ENCODE measurements at places on chromosomes 12 and 14.

GRCh38 chr14:55701638-55702037 is 121.6 kb downstream of the KTN1 start:
- DNase-seq: peak; percentile 22

GRCh38 chr14:54778618-54779345 is 123.8 kb downstream of the GCH1 start:
- no peak for DNase-seq

DNA sequence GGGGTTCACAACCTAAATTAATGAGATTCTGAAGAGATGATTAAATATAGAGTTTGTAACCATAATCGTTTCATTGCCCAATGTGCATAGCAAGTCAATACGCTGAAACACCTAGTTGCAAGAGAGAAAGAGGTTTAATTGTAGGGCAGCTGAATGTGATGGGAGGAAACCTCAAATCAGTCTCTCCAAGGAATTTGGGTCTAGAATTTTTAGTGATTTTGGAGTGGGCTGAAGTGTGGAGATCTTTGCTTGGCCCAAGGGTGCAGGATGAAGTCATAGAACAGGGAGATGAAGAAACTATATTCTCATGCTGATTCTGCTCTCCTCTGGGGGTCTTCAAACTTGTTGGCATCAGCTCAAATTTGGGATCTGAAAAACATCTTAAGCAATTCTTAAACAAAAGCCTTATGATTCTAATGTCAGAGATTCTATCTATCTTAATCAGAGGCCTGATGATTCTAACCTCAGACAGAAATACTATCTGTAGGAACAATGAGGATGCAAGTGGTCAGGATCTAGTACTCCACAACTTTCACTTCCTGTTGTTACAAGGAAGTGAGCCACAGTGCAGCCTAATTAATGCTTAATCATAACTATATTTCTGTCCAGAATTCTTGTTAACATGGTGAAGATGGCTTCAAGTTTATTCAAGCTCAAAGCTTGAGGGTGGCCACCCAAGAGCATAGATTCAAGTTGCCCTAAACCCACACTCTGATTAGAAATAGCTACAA is 80.2 kb upstream of the FUT8 start:
- peak; percentile 15 for DNase-seq

DNA sequence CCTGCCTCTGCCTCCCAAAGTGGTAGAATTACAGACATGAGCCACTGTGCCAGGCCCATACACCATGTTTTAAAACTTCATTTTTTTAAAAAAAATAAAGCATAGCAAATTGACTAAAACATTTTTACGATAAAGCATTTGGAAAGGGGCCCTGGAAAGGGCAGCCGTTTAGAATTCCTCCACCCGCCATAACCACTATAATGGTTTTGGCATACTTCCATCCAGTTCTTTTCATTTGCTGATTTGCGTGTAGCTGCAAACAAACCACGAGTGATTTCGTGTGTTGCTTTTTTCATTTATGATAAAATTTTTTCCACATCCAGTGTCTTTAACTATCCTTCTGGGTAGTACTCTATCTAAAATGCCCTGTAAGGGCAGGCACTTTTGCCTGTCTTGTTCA is 91.8 kb upstream of the RIN3 start:
- peak; percentile 73 for DNase-seq

- no peak for DNase-seq
These were observed 170.4 kb downstream of the CALM1 start for GRCh38 chr14:90567191-90567590.

DNA sequence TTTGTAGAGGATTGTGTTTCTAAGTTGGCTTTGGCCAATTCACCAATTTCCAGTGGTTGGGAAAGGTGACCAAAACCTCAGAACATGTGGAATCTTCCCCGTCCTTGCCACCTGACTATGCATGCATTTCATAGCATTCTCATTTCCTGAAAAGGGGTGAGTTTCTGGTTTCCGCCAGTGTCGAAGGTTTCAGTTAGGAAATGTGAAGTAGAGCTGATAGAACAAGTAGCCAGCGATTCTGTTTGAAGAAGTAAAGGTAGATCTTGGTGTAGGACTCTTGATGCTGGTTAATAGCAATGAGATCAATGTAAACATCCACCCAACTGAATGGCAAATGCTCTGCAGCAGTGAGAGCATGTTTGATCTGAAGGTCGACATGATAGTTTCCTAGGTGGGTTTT is 15.9 kb downstream of the SMOC1 start:
- peak; percentile 2 for DNase-seq

DNA sequence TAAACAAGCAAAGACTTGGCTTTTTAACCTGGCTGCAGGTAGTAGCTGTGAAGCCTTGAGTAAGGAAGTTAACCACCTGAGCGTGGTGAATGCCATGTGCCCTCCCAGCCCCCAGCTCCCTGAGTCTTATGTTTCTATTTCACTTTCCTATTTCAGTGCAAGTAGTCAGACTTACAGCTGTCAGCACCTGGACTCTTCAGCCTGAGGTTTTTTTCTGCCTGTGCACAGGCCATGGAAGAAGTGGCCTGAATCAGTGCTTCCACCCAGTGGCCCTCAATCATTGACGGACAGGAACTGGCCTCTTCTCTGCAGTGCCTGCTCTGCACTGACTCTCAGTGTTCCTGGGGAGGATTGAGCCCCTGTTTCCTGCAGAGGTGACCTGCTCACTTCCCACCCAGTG is 796.4 kb downstream of the MED13L start:
- DNase-seq: no peak

GRCh38 chr14:54385556-54385955 is 11.3 kb upstream of the CDKN3 start:
- no peak for DNase-seq

GRCh38 chr12:132393991-132394949 is 64.9 kb upstream of the GALNT9 start:
- no peak for DNase-seq

DNA sequence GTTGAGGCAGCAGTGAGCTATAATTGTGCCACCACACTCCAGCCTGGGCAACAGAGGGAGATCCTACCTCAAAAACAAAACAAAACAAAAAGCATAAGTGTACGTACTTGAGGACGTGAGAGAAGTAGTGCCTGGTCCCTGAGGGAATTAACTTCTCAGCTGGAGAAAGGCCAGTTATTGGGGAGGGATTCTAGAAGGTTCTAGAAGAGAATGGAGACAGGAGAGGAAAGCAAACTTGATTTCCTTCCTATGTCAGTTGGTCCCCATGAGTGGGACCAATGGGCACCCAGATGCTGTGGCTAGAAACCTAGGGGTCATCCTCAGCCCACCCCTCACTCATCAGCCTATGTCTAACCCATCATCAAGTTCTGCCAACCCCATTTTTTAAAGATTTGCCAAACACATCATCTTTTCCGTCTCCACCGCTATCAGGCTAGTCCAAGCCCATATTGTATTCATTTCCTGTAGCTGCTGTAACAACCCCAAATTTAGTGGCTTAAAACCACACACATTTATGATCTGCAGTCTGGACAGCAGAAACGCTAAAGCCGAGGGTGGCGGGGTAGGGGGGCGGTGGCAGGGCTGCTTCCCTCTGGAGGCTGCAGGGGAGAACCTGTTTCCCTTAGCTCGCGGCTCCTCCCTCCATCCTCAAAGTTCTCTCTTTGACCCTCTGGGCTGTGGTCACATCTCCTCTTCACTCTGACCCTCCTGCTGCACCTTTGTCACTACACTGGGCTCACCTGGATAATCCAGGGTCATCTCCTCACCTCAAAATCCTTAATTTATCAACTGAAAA is 7.2 kb upstream of the RBM19 start:
- no peak for DNase-seq

GRCh38 chr12:41188058-41188840 is at the start of gene PDZRN4:
PDZRN4 (plus strand) TSS chr12:41188320.
- DNase-seq: no peak

- DNase-seq: no peak
These were observed 384.5 kb upstream of the CCDC196 start for GRCh38 chr14:66101662-66102061.

DNA sequence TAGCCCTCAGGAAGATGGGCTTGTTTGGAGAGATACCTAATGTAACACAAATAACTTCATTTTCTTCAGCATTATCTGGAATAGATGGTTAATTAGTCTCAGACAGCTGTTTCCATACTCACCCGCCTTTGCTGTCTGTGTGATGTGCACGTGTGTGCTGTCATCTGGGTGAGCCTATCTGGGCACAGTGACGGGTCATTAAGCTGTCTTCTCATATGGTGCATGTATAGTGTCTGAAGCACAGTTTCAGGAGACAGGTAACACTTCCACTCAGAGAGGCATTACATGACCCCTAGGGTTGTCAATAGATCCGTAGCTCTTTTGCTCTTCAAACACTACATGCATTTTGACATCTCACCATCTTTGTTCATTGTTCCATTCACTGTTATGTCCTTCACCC is 493.3 kb downstream of the APAF1 start:
- DNase-seq: no peak

DNA sequence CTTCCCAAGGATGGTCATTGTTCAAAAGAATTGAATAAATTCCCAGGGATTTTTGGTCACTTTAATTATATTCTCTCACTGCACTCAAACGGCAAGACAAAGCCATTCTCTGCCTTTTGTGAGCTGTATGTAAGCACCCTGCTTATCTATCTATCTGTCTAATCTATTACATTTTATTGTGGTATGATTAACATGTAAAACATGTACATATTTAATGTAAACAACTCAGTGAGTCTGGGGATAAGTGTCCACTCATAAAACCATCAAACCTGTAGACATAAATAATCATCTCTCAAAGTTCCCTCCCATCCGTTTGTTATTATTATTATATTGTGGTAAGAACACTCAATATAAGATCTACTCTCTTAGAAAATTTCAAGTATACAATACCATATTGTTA is 167.1 kb downstream of the CAND1 start:
- DNase-seq: no peak

DNA sequence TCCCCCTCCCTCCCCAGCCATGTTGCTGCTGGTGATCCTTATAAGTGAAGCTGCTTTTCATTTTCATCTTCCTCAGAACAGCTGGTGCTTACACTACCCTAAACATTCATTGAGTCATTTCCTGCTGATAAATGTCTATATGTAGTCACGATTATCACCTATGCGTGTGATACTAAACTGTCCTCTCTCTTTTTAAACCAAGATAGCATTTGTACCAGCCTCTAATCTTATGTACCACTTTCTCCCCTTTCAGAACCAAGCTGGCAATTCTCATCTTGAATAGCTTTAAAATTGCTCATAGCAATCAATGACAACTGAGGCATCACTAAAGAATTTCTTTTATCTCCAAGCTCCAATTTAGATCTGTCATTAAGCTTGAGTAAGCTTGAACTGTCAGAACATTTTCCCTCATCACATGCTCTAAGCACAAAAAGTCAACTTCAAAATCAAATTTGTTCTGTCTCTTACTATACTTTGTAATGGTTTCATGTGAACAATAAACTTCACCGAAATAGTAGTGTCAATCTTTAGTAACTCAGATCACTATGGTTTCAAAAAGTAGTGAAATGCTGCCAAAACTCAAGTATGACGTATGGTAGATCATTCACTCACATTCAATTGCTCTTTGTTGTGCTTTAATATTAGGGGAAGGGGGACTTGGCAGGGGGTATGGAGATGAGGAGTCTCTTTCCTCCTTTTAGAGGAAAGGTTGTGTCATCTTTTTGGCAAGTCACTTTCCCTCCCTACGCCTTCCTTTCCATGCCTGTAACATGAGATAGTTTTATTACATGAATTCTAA is 178.1 kb upstream of the NOVA1 start:
- DNase-seq: peak; percentile 36

- DNase-seq: no peak
These were observed 518 bp upstream of the OSBPL8 start for GRCh38 chr12:76560086-76560491.

DNA sequence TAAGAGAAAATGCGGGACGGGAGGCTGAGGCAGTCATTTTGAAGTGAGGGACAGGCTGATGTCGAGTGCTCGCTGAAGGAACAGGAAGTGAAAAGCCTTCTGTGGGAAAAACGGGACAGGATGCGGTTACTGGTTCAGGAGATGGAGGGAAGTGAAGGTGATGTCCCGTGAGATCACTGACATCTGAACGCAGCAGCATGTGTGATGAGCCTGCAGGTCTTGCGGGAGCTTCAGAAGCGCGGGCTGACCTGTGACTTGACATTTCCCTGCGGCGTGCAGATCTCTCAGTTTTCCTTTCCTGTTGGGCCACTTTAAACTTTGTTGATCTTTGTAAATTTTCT is 77.8 kb downstream of the DDX51 start:
- DNase-seq: no peak

Data from AG10803 (cell line).